ENCODE measurements at places on chromosomes 2 and 18. TPM values are rescaled to one million over a fixed set of nuclear protein-coding genes. Genes with fewer than 3 reads are reported as not detected.

DNA sequence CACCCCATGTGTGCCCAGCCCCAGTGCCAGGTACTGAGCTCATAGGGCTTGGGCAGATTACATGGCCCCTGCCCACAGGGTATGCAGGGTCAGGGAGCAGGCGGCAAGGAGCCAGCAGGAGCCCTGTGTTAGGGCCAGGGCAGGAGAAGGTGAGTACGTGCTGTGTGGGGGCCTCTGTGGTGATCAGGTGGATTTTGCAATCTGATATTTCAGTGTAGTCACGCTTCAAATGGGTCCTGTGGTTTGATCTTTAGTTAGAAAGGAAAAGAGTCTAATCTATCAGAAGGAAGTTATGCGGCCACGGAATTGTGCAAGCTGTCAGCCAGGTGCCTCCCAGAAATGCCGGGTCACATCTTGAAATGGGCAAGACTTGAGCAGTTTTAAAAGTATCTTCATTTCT is 13.9 kb downstream of the UBE2F start:
- peak; percentile 18 for DNase-seq

- no peak for DNase-seq
Observed at GRCh38 chr2:109487871-109488655, 125.7 kb downstream of the SEPTIN10 start.

SLC35F6 gene
- total RNA-seq, result 83.1 TPM

CXCR4 gene
- 0.88 TPM for total RNA-seq

RIT2 gene
- total RNA-seq, result not detected

MYCN gene
- 2.3 TPM for total RNA-seq

TTR gene
- not detected for total RNA-seq

Data from kidney epithelial cell (primary cell).